KG1 (cell line): ENCODE measurements at places on chromosomes 2 and 18.

DNA sequence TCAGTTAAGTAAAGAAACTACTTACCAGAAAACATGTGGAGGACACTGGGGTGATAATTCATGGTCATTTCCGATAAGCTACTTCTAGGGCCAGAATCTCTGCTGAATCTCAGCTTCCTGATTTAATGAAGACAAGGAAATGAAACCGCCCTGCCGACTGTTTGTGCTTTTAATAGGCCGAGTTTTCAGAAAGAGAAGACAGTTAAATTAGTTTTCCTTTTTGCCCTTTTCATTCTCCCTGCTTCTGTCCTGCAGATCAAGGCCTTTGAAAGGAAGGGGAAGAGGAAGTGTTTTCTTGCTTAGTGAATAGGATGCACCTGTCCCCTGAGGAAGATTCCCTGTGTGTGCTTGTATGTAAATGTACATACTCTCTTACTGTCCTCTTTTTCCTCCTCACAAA lies 126.6 kb downstream of the SH3RF3 start:
- no peak for DNase-seq

DNA sequence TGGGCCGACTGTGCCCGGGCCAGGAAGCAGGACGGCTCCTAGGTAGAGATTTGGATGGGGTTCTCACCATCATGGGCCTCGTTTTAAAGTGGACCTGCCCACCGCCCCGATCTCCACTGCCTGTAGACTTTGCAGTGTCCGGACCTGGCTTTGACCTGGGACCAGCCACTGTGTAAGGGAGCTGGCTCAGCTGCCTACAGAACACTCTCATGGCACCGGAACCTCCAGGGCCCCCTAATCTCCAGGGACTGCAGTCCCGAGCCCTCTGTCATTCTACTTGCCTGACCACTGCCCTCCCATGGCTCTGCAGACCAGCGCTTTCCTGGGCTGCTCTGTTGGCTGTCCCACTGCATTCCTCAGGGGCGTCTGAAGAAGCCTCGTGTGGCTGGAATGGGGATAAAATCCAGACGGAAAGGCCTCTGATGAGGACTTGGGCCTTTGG lies 120.8 kb downstream of the GLI2 start:
- no peak for DNase-seq

DNA sequence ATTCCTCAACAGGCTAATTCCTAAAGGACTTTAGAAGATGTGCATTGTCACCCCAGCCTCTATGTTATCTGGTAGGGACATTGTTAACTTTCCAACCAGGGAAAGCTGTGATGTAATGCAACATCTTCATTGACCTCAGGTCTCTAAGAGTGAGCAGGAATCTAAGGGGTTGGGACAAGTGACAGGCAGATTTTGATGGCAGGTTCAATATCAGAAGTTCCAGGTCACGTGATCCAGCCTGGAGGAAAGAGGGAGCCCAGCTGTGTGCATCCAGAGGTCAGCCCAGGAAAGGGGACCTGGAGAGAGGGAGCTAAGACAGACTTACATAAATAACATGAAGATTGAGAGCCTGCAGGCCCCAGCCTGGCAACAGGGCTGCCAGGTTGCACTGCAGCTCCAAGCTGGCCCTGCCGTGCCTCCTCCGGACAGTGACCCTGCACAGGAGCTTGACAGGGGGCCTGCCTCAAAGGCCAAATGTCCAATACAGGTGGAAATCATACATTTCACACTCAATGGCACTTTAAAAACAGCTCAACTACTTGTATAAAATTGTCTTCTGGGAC lies 262.2 kb upstream of the MGAT5 start:
- DNase-seq = no peak

- no peak for DNase-seq
These were observed 451.3 kb upstream of the FAM98A start for GRCh38 chr2:34050413-34050812.

- no peak for DNase-seq
These were observed 82.5 kb upstream of the TMEM178A start for GRCh38 chr2:39583213-39583612.
